ENCODE measurements at places on chromosomes 2 and 18. TPM values are rescaled to one million over a fixed set of nuclear protein-coding genes. Genes with fewer than 3 reads are reported as not detected.

Gene GRHL1
- 0.38 TPM for total RNA-seq

Gene ALPI
- not detected for total RNA-seq

Gene AMER3
- not detected for total RNA-seq

Gene SERPINB10
- not detected for total RNA-seq

Gene ELOA2
- not detected for total RNA-seq

DNA sequence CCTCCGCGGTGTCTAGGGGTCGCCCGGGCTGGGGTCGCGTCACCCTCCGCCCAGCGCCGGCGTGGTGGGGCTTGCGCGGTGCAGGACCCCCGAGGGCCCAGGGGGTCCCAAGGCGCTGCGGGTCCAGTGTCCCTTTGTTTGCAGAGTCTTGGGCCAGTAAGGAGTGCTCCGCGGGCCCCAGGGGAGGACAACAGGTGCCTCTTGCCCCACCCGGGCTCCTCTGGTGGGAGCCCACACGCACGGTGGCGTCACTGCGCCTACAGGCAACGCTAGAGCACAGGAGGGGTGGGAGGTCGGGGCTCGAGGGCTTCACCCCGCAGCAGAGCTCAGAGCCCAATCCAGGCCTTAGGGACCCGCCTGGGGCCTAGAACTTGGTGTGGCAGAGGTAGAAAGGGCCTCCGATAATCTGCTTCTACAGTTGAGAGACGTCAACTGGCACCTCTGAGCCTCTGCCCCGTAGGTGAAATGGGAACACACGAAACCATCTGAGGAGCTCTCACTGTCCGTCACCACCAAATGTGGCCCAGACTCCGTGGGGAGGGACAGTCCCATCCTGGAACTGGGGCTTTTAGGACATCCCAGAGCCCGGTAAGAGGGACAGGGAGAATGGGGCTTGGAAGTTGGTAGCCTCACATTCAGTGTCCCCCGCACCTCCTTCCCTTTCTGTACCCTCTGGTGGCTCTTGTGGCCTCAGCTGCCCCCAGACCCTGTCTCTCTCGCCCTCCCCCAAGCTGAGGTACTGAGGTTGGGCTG lies 1.4 kb downstream of the ARID5A start:
- H3K4me1 ChIP-seq, result peaks cover 55% of the 10 kb centered on the region
- H3K27ac ChIP-seq, result no peak overlapping the region
- peak; percentile 39 for DNase-seq
- no peaks in the 10 kb centered on the region for H3K36me3 ChIP-seq
- peak overlapping the region; percentile 74 for H3K4me3 ChIP-seq

DNA sequence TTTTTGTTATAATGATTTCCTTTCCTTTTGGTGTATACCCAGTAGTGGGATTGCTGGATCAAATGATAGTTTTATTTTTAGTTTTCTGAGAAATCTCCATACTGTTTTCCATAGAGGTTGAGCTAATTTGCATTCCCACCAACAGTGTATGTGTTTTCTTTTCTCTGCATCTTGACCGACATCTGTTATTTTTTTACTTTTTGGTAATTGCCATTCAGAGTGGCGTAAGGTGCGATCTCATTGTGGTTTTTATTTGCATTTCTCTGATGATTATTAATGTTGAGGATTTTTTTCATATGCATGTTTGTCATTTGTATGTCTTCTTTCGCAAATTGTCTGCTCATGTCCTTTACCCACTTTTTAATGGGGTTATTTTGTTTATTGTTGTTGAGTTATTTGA lies 58.1 kb downstream of the ARHGAP25 start:
- no peak for DNase-seq
- H3K4me1 ChIP-seq, result no peaks in the 10 kb centered on the region
- H3K36me3 ChIP-seq, result no peaks in the 10 kb centered on the region

DNA sequence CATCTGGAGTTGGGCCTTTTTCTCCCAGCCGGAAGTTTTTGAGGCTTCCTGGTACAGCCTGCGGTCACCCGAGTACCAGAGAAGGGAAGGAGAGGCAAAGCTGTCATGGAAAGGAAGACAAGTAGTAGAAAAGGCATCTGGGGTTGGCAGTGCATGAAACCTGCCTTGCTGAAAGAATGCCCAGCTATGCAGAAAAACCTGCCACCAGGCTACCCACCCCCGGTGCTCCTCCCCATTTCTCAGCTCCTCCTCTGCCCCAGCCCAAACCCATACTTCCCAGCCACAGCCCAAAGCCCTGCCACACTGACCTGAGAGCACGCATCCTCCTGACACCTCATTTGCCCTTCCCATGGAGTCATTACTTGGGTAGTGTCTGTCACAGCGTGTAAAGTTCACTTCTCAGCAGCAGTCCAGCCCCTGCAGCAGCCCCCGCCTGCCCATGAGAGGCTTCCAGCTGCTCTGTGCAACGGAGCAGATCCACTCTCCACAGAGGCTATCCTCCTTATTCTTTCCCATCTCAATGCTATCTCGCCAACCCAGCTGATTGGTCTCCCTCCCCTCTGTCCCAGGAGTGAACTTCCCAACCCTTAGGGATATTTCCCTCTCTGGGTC lies 40.4 kb upstream of the MAL start:
- H3K27ac ChIP-seq, result no peak overlapping the region
- peaks cover 16% of the 10 kb centered on the region for H3K27me3 ChIP-seq
- no peaks in the 10 kb centered on the region for H3K4me1 ChIP-seq
- DNase-seq, result no peak
- no peaks in the 10 kb centered on the region for H3K36me3 ChIP-seq
- H3K4me3 ChIP-seq, result no peak overlapping the region

DNA sequence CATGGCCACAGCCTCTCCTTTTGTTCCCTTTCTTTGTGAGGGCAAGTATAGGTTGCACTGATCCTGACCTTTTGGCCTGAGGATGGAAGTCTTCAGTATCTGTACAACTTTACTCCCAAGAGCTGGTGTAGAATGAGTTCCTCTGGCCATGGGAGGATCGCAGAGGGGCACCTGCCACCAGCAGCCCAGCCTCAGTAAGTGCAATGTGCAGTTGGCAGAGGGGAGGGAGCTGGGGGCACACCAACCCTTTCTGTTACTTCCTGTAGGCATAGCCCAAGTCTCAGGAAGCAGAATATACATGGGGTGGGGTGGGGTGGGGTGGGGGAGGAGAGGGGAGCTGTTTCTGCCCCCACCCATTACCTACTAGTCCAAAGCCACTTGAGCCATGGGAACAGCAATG lies 65.1 kb upstream of the AQP4 start:
- no peak overlapping the region for H3K27ac ChIP-seq
- no peaks in the 10 kb centered on the region for H3K27me3 ChIP-seq
- no peak overlapping the region for H3K4me3 ChIP-seq

GRCh38 chr2:26581991-26582842 lies 58.9 kb downstream of the CIB4 start:
- H3K4me3 ChIP-seq, result no peak overlapping the region
- peaks cover 72% of the 10 kb centered on the region for H3K27me3 ChIP-seq
- H3K27ac ChIP-seq, result no peak overlapping the region
- DNase-seq, result no peak
- no peaks in the 10 kb centered on the region for H3K4me1 ChIP-seq
- H3K36me3 ChIP-seq, result no peaks in the 10 kb centered on the region

- H3K27me3 ChIP-seq, result no peaks in the 10 kb centered on the region
- no peak for DNase-seq
- no peaks in the 10 kb centered on the region for H3K4me1 ChIP-seq
Measured at GRCh38 chr18:3530807-3531206, 80.8 kb downstream of the TGIF1 start.

GRCh38 chr18:76819411-76820136 lies 2.8 kb upstream of the ZNF236 start:
- H3K27me3 ChIP-seq, result no peaks in the 10 kb centered on the region
- H3K4me3 ChIP-seq, result no peak overlapping the region
- H3K36me3 ChIP-seq, result no peaks in the 10 kb centered on the region
- H3K27ac ChIP-seq, result no peak overlapping the region
- no peak for DNase-seq

DNA sequence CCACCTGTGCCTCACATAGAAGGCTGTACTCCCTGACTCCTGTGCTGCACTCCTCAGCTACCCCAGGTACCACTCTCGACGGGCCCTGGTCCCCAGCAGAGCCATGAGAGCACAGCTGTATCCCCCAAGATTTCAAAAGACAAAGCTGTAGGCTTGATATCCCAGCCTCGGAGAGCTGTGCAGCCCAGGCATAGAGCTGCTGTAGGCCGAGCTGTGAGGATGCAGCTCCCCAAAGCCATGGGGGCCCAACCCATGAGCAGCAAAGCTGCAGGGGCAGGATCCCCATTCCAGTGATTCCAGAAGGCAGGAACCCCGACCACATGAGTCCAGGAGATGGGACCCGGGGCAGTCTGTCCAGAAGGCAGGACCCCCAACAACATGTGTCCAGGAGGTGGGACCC lies 123.8 kb upstream of the CBLN2 start:
- H3K4me1 ChIP-seq, result no peaks in the 10 kb centered on the region
- no peaks in the 10 kb centered on the region for H3K27me3 ChIP-seq

GRCh38 chr2:174485788-174486562 lies 854 bp downstream of the GPR155 start:
- H3K4me3 ChIP-seq, result peak overlapping the region; percentile 91
- no peaks in the 10 kb centered on the region for H3K36me3 ChIP-seq
- no peak overlapping the region for H3K27ac ChIP-seq
- peak; percentile 59 for DNase-seq

- H3K27ac ChIP-seq, result no peak overlapping the region
- no peak overlapping the region for H3K4me3 ChIP-seq
- H3K4me1 ChIP-seq, result no peaks in the 10 kb centered on the region
- H3K27me3 ChIP-seq, result no peaks in the 10 kb centered on the region
Measured at GRCh38 chr18:73556904-73557303, 590.7 kb downstream of the FBXO15 start.

DNA sequence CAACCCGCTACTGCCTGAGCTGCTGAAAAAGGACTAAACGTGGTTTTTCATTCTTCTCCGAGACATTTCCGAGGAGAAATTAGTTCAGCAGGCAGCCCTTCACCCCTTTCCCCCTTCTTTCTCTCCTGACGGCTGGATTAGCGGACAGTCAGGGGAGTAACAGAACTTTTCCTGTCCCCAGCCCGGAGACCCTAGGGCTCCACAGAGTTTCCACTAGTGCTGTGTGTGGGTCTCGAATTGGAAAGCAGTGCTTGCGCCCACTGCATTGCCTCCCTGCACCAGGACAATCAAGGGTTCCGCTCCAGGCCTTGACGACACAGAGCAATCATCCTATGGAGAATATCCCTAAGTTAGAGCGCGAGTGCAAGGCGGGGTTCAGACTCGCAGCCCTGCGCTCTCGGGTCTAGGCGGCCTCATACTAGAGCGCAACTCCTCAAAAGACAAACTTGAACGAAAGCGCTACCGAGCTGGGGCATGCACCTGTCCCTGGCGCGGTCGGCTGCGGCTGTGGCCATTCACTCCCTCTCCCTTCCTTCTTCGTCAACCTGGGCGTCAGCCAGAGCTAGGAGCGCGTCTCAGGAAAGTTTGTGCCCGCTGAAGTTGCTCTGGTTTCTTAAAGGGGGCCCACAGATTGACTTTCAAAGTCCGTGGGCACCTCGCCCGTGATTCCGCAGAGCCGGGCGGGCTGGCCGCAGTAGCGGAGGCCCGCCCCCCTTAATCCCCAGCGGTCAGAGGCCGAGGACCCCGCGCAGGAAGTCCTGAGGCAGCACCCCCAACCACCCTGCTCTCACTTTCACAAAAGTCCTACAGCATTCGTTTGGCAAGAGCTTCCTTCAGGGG lies 801 bp downstream of the OSR1 start:
- no peak overlapping the region for H3K27ac ChIP-seq
- H3K27me3 ChIP-seq, result no peaks in the 10 kb centered on the region
- peak; percentile 68 for DNase-seq
- H3K36me3 ChIP-seq, result no peaks in the 10 kb centered on the region

DNA sequence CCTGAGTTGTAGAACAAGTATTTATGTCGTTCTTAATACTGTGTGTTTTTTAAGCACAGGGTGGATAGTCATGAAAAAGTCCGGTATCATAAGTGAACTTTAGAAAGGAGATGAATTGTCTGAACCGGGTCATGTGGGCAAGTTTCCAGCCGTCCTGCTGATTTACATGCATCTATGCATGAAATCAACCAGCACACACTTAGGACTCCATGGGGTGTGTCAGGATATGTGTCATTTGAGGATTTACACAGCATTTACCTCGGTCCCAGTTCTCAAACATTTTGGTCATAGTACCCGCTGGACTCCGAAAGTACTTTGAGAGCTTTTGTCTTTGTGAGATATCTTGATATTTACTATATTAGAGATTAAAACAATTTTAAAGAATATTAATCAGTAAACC lies 47.5 kb upstream of the TWSG1 start:
- no peak overlapping the region for H3K27ac ChIP-seq
- no peak for DNase-seq
- peaks cover 9% of the 10 kb centered on the region for H3K36me3 ChIP-seq

DNA sequence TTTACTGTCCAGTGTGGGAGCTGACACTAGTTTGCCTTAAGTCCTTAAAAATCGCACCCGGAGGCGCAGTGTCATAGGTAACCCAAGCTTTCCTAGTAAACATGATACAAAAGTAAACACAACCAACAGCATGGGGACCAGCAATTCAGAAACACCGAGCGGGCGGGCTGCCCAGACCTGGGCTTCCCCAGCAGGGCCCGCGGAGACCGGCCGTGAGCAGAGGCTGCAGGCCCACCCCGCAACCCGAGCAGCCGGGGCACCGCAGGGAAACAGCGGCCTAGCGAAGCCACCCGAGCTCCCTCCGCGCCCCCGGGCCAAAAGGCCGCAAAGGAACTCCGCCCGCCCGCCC lies 296 bp downstream of the TTC21B start:
- H3K27ac ChIP-seq, result peak overlapping the region; percentile 77
- no peaks in the 10 kb centered on the region for H3K27me3 ChIP-seq
- no peak for DNase-seq

DNA sequence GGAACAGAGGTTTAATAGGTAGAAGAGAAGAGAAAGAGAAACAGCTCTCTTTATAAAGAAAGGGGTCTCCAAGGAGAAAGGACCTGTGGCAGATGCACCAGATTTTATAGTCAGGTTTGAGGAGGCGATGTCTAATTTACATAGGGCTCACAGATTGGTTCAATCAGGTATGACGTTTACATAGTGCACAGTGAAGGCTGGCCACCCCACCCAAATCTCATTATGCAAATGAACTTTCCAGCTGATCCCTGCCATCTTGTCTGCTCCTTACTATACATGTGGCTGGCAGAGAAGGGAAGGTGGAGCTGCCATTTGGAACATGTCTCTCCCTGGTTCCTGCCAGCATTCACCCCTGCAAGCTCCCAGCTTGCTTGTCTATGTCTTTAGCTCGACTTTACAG lies 557.8 kb downstream of the SUCLG1 start:
- no peaks in the 10 kb centered on the region for H3K27me3 ChIP-seq
- no peaks in the 10 kb centered on the region for H3K4me1 ChIP-seq
- DNase-seq, result no peak
- no peak overlapping the region for H3K4me3 ChIP-seq

All from GM23248 (cell line).